ENCODE measurements at places on chromosomes 12 and 14.

GRCh38 chr14:105525861-105526775 lies at the start of gene TMEM121:
TMEM121 (plus strand) TSS chr14:105526583; CDS start chr14:105528835, 2,252 bp downstream.
- no peaks in the 10 kb centered on the region for H3K27me3 ChIP-seq
- no peaks in the 10 kb centered on the region for H3K36me3 ChIP-seq
- H3K4me3 ChIP-seq = peak within 1 kb of the TSS; percentile 69
- no peak for DNase-seq
- peaks cover 12% of the 10 kb centered on the region for H3K4me1 ChIP-seq

GRCh38 chr12:47207829-47208248 lies 128.1 kb upstream of the AMIGO2 start:
- no peaks in the 10 kb centered on the region for H3K27me3 ChIP-seq
- no peaks in the 10 kb centered on the region for H3K36me3 ChIP-seq
- no peak overlapping the region for H3K4me3 ChIP-seq
- no peaks in the 10 kb centered on the region for H3K4me1 ChIP-seq
- H3K27ac ChIP-seq = no peak overlapping the region
- peak; percentile 33 for DNase-seq

DNA sequence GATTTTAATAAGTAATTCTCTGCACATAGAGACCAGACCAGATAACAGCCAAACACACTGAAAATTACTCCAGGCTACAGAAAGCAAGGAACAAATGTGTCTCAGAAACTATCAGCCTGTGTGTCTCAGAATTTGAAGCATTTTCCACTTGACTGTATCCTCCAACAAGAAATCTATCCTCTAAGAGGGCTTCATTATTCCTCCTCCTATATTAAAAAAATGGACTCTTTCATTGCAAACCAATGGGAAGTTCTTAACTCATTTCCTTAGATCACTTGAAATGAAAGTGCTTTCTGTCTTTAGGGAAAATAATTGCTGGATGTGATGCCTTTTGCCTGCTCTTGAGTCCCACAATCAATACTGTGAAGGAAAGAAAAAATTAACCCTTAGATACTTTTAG lies 2.3 kb downstream of the ST8SIA1 start:
- DNase-seq = no peak
- H3K27me3 ChIP-seq = no peaks in the 10 kb centered on the region
- H3K4me3 ChIP-seq = no peak overlapping the region
- no peaks in the 10 kb centered on the region for H3K4me1 ChIP-seq
- no peaks in the 10 kb centered on the region for H3K36me3 ChIP-seq

GRCh38 chr14:85587151-85587711 lies 57.3 kb downstream of the FLRT2 start:
- H3K27me3 ChIP-seq = no peaks in the 10 kb centered on the region
- H3K27ac ChIP-seq = no peak overlapping the region
- H3K4me1 ChIP-seq = no peaks in the 10 kb centered on the region
- H3K4me3 ChIP-seq = no peak overlapping the region
- no peaks in the 10 kb centered on the region for H3K36me3 ChIP-seq

- H3K4me3 ChIP-seq = no peak overlapping the region
- H3K27me3 ChIP-seq = no peaks in the 10 kb centered on the region
- DNase-seq = no peak
Measured at GRCh38 chr12:112466835-112467234, 48.1 kb downstream of the PTPN11 start.

DNA sequence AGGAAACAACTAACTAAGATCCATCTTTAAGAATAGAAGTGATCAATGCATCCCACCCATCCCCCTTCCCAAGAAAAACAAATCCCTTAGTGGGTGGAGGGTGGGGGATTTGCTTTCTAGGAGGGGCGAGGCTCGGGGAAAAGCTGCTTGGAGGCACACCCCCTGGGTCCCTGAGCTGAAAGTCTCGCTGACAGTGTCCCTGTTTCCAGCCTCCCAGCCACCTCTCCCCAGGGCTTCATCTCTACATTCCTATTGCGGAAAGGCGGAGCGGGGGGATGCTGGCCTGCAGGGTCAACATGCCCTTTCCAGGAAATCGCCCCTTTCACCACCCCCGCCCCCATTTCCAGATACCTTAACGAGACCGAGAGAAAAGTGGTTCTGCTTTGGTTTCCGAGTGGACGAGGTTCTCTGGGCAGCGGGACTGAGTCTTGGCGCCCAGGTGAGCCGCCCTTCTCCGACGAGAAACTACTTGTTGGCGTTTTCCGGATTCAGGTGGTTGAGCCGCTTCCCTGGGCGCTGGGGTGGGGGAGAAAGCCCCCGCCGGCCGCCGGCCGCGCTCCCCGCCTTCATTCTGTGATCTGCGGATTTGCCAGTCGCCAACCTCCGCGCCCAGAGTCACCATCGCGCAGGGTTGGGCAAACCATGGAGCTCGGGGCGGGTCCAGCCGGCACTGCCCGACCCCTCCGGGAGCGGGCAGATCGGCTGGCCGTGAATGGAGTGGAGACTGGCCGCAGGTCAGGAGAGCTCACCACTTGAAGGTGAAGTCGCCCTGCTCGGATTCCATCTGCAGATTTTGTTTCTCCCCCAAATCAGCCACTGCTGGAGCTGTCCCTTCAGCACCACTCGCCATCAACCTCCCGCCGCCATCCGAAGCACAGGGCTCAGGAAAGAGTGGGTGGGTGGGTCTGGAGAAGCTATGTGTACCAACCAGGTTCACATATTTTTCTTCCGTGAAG lies 505 bp downstream of the KCNC2 start:
- no peaks in the 10 kb centered on the region for H3K4me1 ChIP-seq
- no peak overlapping the region for H3K4me3 ChIP-seq
- DNase-seq = no peak
- no peak overlapping the region for H3K27ac ChIP-seq

- H3K4me1 ChIP-seq = no peaks in the 10 kb centered on the region
- no peak for DNase-seq
- no peaks in the 10 kb centered on the region for H3K36me3 ChIP-seq
- no peaks in the 10 kb centered on the region for H3K27me3 ChIP-seq
- H3K4me3 ChIP-seq = no peak overlapping the region
- no peak overlapping the region for H3K27ac ChIP-seq
Measured at GRCh38 chr12:39237004-39237403, 205.9 kb downstream of the KIF21A start.

GRCh38 chr12:127984386-127985055 lies 282.4 kb upstream of the TMEM132C start:
- H3K36me3 ChIP-seq = no peaks in the 10 kb centered on the region
- no peaks in the 10 kb centered on the region for H3K4me1 ChIP-seq
- DNase-seq = no peak
- no peak overlapping the region for H3K4me3 ChIP-seq
- no peak overlapping the region for H3K27ac ChIP-seq

DNA sequence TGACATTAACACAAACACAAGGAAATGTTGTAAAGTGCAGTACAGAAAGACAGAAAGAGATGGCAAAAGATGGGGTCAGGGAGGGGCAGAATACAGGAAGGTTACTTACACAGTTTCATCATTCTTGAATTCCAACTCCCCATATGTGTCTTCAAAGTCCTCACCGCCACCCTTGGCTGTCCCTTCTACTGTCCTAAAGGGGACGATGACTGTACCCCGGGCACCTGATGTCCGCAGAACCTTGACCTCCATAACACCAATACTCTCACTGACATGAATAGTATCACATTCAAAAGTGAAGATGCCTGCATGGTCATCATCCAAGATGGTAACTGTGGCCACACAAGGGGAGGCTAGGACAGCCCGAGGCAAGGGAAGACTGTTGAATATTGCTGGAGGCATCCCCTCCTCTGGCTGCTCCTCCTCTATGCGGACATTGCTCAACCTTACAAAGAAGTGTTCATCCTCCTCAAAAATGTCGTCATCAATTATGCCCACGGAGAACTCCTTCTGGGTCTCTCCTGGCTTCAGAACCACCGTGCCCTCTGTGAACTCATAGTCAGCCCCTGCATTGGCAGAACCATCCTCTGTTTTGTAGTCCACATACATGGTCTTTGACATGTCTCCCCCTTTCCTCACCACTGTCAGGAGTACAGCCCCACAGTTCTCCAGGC lies 22.1 kb downstream of the SLC8A3 start:
- H3K4me1 ChIP-seq = no peaks in the 10 kb centered on the region
- H3K4me3 ChIP-seq = no peak overlapping the region
- H3K27me3 ChIP-seq = no peaks in the 10 kb centered on the region
- H3K27ac ChIP-seq = no peak overlapping the region
- DNase-seq = no peak

DNA sequence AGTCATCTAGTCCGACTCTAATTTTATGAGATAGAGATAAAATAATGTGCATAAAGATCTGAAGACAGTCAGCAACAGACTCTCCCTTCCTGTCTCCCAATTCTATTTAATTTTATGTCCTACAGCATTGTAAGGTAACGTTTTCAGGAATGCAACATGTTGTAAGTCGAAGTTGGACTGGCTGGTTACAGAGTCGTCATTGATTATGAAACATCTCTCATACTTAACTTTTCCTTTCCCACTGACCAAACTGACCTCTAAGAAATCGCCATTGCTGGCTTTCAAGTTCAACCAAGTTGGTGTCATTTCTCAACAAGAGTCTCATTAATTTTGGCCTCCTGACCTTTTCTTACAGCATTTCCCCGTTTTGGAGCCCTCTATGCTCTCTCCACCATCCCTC lies 4.9 kb upstream of the RIC8B start:
- H3K27ac ChIP-seq = peak overlapping the region; percentile 43
- DNase-seq = no peak
- no peaks in the 10 kb centered on the region for H3K27me3 ChIP-seq
- H3K36me3 ChIP-seq = no peaks in the 10 kb centered on the region
- no peak overlapping the region for H3K4me3 ChIP-seq

DNA sequence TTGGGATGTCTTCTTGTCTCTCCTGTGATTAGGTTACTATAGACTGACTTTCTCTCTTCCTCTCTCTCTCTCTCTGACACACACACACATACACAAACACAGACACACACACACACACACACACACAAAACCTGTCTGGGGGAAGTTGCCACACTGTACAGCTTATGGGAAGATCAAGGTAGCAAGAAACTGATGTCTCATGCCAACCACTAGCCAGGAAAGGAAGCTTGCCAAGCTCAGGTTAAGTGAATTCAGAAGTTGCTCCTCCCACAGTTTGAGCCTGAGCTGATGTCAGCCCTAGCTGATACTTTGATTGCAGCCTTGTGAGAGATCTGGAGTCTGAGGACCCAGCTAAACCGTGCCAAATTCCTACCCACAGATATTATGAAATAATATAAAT lies 67.1 kb downstream of the PPFIA2 start:
- H3K36me3 ChIP-seq = no peaks in the 10 kb centered on the region
- H3K27ac ChIP-seq = no peak overlapping the region
- no peak overlapping the region for H3K4me3 ChIP-seq
- H3K4me1 ChIP-seq = no peaks in the 10 kb centered on the region
- DNase-seq = no peak
- H3K27me3 ChIP-seq = no peaks in the 10 kb centered on the region

- H3K36me3 ChIP-seq = no peaks in the 10 kb centered on the region
- no peaks in the 10 kb centered on the region for H3K4me1 ChIP-seq
- no peak overlapping the region for H3K4me3 ChIP-seq
- no peaks in the 10 kb centered on the region for H3K27me3 ChIP-seq
- no peak overlapping the region for H3K27ac ChIP-seq
Measured at GRCh38 chr12:108234158-108234557, 105.0 kb downstream of the CMKLR1 start.

GRCh38 chr14:84825481-84826251 lies 704.3 kb upstream of the FLRT2 start:
- no peaks in the 10 kb centered on the region for H3K27me3 ChIP-seq
- no peak for DNase-seq
- H3K36me3 ChIP-seq = no peaks in the 10 kb centered on the region
- no peak overlapping the region for H3K27ac ChIP-seq
- H3K4me1 ChIP-seq = no peaks in the 10 kb centered on the region
- H3K4me3 ChIP-seq = no peak overlapping the region

- H3K4me1 ChIP-seq = no peaks in the 10 kb centered on the region
- H3K4me3 ChIP-seq = no peak overlapping the region
- H3K27me3 ChIP-seq = no peaks in the 10 kb centered on the region
- H3K27ac ChIP-seq = no peak overlapping the region
- no peaks in the 10 kb centered on the region for H3K36me3 ChIP-seq
Measured at GRCh38 chr14:56770512-56770911, 39.8 kb downstream of the OTX2 start.

DNA sequence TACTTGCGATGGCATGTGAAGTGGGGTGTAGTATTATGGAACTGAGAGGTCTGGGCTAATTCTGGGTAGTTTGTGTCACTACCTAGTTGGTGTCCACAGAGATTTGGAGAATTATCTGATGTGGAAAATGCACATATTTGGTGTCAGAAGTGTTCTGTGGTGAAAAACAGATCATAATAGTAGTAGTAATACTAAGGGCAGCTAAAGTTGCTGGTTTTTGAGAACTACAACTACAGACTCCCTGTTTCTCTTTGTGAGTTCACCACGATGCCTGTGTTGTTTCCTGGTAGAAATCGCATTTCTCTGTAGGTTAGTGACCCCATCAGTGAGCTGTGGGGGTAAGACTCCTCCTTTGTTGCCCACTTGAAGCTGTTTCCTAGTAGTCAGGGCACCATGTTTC lies 206.5 kb downstream of the FUT8 start:
- no peak for DNase-seq
- no peaks in the 10 kb centered on the region for H3K4me1 ChIP-seq
- no peaks in the 10 kb centered on the region for H3K36me3 ChIP-seq
- H3K4me3 ChIP-seq = no peak overlapping the region
- H3K27ac ChIP-seq = no peak overlapping the region
- no peaks in the 10 kb centered on the region for H3K27me3 ChIP-seq

- peak overlapping the region; percentile 79 for H3K27ac ChIP-seq
- H3K4me1 ChIP-seq = peaks cover 9% of the 10 kb centered on the region
- no peak for DNase-seq
- H3K36me3 ChIP-seq = no peaks in the 10 kb centered on the region
- no peaks in the 10 kb centered on the region for H3K27me3 ChIP-seq
Measured at GRCh38 chr12:1935242-1935641, 16.8 kb upstream of the CACNA2D4 start.

DNA sequence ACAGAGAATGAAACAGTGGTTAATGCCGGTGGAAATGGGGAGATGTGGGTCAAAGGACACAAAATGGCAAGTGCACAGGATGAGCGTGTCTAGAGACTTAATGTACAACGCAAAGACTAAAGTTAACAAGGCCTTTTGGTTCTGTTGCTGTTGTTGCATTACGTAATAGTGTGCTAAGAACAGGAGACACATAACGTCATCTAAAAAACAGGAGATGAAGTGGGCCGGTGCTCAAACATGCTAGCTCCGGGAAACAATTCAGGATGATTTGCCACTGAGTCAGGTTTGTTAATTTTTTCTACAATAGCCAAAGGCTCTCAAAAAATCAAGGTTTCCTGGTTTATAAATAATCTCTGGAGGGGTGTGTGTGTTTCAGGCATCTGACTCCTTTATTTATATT lies 55.5 kb downstream of the ETV6 start:
- no peaks in the 10 kb centered on the region for H3K27me3 ChIP-seq
- peaks cover 8% of the 10 kb centered on the region for H3K4me1 ChIP-seq
- H3K4me3 ChIP-seq = no peak overlapping the region
- no peaks in the 10 kb centered on the region for H3K36me3 ChIP-seq
- peak overlapping the region; percentile 71 for H3K27ac ChIP-seq

DNA sequence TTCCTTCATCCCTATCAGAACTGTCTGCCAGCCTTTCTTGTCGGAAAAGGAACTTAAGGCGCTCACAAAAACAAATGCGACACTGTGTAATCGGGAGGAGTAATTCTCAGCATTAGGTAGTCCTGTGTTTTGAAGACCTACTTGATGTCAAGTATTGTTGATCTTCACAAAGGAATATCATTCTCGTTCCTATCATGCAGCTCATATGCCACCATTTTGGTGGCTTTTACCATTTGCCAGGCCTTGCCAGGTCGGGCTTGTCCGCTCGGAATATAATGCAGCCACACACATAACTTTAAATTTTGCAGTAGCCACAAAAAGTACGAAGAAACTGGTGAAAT lies 903 bp upstream of the PPP4R3A start:
- H3K27me3 ChIP-seq = no peaks in the 10 kb centered on the region
- DNase-seq = no peak
- H3K4me1 ChIP-seq = no peaks in the 10 kb centered on the region
- peak overlapping the region; percentile 96 for H3K27ac ChIP-seq

- no peaks in the 10 kb centered on the region for H3K4me1 ChIP-seq
- DNase-seq = no peak
- H3K36me3 ChIP-seq = no peaks in the 10 kb centered on the region
- no peaks in the 10 kb centered on the region for H3K27me3 ChIP-seq
Measured at GRCh38 chr12:65798918-65799317, 25.4 kb upstream of the HMGA2 start.

Measured in ascending aorta (tissue), 2 donors.